ENCODE measurements at places on chromosomes 16 and 17.

DNA sequence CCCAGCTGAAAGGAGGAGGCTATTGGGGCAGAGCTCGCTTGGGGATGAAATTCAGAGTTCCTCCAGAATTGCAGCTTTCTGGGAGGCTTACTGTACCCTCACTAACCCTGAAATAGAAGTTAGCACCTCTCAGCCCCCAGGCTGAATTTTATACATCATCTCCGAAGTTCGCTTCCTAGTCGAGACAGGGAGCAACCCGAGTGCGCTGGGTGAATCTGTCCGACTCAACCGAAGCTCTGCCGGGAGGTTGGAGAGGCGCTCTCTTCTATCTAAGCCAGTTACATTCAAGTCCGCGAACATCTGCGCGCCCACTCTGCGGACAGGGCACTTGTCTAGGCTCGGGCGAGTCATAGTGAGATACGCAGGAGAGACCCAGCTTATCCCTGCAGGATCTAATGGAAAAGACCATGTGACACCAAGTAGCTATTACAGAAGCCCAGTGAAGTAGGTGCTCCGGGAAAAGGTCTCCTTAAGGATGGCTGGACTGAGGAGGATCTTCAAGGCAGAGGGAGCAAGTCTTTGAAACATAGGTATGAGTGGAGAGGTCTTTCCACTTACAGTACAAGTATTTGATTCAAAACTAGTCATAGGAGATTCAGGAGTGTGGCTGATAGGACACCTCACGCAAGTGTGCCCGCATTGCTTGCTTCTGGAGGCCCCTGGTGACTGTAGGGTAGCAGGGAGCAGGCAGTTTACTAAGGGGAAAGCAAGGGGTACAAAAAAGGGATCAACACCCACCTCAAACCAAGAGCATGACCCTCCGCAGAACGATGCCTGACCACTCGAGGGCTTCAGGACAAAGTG, 646 bp upstream of the HES7 start:
- DNase-seq = no peak

DNA sequence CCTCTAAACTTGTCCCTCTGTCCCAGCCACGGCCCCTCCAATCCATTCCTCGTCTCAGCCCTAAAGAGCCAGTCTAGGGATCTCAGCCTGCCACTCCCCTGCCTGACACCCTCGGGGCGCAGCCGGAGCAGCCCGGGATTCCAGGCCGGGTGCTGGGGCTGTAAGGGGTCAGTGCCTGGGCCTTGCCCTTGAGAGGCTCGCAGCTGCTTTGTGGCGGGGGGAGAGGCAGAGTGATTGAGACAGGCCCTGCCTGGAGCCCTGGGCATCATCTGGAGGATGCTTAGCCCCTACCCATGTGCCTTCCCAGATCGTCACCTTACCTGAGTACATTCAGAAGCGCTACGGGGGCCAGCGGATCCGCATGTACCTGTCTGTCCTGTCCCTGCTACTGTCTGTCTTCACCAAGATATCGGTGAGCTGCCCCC, 8.3 kb downstream of the SLC5A10 start:
- DNase-seq = no peak

GRCh38 chr16:72952811-72953271, 95.1 kb downstream of the ZFHX3 start:
- no peak for DNase-seq

- DNase-seq = no peak
Observed at GRCh38 chr16:80788027-80788426, 16.4 kb downstream of the CDYL2 start.

GRCh38 chr17:58630883-58631522, 60.8 kb downstream of the TEX14 start:
- no peak for DNase-seq

DNA sequence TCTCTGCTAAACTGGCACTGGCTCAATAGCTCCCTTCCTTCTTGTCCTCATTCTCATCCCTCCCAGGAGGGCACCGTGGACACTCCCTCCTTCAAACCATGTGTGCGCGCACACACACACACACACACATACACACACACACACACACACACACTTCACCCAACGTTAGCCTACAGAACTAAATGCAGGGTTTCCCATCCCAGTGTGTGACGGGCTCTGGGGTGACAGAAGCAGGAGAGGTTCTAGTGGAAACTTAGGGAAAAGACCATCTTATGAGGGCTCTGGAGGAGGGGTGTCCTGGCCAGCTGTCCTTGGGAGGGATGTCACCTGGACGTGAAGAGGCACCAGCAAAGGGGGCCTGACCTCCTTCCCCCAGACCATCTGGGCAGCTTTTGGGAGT, 19.7 kb downstream of the OSBPL7 start:
- DNase-seq = no peak

DNA sequence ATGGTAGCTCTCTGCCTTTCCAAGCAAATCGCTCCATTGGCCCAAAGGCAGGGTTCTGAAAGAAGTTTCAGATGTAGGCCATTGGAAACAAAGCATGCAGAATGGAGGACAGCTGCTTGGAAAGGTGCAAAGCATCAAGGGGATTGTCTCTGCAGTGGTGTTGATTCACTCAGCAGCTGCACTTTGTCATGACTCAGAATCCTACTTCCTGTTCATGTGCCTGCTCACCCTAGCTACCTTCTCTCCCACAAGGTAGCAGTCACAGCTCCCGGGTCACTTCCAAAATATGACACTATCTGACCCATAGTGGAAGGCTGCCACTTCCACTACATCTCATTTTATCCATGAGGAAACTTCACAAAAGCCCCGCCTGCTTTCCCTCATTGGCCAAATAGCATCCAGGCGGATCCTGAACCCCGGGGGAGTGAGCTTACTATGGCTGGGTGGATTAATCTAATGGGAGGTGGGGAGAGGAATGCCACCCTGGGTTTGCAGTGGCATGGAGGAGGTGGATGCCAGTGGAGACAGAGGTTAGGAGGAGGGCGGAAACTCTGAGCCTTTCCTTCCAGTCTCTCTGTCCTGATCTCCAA, 74.7 kb upstream of the NKD1 start:
- DNase-seq = no peak

DNA sequence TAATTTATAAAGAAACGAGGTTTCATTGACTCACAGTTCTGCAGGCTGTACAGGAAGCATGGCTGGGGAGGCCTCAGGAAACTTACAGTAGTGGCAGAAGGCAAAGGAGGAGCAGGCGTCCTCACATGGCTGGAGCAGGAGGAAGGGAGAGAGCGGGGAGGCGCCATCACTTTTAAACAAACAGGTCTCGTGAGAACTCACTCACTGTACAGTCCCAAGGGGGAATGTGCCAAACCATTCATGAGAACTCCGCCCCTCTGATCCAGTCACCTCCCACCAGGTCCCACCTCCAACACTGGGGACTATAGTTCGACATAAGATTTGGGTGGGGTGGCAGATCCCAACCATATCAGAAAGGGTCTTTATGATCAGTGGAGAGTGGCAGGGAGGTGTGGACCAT, 392.4 kb upstream of the TNRC6C start:
- no peak for DNase-seq

DNA sequence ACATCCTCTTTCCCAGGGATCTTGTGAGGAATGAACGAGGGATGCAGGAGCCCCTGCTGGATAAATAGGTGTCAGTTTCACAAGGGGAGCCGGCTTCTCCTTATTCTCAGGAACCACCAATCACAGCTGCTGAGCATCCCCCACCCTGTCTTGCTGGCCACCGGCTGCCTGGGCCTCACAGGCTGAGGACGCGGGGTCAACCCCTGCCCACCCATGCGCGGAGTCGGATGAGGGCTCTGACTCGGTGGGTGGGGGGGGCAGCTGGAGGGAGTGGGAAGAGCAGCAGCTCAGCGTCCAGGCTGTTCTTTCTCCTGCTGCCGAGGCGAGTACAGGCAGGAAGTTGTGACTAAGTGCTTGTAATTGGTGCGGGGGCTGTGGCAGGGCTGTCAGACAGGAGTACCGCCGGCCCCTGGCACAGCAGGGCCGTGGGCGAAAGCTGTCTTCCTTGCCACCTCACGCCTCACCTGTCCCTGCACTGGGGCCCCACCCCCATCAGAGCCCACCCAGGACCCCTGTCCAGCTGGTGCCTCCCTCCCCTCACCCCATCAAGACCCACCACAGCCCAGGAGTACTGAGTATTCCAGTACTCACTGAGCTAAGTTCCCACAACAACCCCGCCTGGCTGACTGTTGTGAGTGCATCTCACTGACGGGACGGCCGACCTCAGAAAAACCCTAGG, 11.0 kb upstream of the DPEP1 start:
- no peak for DNase-seq

DNA sequence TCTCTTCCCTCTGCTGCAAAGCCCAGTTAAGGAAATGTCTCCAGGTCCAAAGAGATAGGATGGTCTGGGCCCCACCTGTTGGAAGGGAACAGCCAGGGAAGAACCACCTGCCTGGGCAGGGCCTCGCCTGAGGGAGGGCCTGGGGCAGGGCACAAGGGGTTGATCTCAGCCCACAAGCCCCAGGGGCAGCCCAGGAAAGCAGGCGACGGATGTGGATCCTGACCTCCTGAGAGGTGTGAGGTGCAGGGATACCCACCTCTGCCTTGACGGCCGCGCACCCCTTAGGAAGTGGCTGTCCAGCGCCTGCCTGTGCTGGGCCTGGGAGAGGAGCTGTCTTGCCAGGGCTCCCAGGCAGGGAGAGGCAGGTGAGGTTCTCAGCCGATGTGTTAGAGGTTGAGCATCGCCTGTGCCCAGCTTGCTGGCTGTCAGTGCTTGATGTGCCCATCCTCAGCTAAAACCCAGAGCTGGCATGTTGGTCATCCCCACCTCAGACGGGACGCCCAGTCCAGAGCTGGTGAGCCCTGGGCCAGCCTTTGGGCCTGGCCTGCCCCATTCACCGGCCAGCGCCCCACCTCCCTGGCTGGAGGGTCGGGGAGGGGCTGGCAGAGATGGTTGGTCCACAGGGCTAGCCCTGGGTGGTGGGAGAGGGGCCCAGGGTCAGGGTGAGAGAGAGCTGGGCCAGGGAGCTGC, 434 bp downstream of the CEMP1 start:
- DNase-seq = no peak

GRCh38 chr17:69898601-69899000, 176.4 kb upstream of the KCNJ16 start:
- no peak for DNase-seq

DNA sequence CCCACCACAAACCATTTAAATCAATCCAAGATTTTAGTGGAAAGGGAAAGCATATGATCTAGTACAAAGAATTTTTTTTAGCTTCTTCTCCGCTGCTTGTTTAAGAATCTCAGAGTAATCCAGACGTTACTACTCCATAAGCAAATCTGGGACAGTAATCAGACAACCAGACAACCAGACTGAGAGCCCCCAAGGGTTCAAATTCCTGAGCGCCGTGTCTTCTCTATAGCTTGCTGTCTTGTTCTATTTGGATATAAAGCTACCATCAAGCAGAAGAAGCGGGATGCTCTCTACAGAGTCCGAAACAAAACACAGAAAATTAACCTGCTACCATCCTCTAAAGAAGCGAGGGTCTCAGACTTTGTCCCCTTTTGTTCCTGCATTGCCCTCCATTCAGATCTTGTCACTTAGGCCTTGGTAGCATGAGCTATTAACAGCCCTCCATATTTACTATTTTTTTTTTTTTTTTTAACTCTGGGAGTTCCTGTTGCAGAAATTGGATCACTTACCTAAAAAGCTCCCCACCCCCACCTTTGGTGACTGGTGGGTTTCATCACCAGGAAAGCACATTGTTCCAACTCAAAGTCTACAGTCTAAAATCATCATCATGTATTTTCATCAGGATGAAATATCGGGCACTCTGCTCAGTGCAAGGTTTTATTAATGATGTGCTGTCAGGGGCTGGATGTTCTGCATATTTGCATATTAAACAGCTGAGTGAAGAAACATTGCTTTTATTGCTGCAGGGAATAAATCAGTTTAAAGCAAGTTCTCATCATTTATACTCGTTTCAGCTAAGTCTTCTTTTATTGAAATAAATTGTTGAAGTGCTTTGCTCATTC, 576.7 kb downstream of the WWOX start:
- DNase-seq = no peak

GRCh38 chr16:35305476-35305875, 1846.1 kb downstream of the TP53TG3F start:
- DNase-seq = no peak

- DNase-seq = no peak
Observed at GRCh38 chr16:79303959-79304387, 296.6 kb downstream of the MAF start.

All from hypothalamus (tissue), 51 donors.